ENCODE measurements at places on chromosomes 1 and 21.

DNA sequence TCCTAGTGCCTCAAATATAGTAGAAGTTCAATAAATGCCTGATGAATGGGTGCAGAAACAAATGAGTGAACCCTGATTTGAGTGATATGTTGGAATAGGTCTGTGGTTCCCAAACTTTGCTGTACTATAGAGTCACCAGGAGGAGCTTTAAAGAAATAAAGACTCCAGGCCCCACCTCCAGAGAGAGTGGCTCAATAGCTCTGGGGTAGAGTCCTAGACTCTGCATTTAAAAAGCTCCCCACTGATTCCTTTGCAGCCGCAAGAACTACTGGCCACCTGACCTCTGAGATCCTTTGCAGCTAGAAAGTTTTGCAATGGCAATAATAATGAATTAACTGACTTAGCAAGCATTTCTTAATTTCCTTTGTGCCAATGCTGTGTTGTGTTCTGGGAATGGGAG, 20.9 kb downstream of the TCHHL1 start:
- DNase-seq = no peak

GRCh38 chr1:222031318-222031717, 289.4 kb upstream of the DUSP10 start:
- DNase-seq = no peak

DNA sequence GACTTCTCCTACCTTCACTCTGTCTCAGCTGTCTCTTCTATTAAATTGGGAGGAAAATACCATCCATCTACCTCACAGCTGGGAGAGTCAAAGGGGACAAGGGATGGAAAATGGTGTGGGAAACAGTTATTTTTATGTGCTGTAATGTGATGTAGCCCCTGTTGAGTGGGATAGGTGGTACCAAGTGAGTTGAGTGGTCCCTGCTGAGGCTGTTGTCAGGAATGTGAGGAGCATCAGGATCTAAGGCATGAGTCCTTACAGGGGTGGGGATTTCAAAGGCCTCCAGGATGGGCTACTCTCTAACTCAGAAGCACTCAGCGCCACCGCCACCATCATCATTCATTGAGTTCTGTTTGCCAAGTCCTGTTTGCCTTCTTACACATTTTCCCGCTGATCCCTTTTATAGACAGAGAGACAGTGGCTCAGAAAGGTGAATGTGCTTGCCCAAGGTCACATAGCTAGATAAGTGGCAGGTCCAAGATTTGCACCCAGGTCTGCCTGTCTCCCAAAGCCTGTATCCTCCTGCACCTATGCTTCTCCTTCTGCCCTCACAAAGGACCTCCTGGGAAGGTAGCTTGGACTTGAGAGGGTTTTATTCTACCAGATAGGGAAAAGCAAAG, 4.6 kb upstream of the ID3 start:
- no peak for DNase-seq

- no peak for DNase-seq
These were observed 17.6 kb downstream of the OLFML2B start for GRCh38 chr1:162006081-162006480.

DNA sequence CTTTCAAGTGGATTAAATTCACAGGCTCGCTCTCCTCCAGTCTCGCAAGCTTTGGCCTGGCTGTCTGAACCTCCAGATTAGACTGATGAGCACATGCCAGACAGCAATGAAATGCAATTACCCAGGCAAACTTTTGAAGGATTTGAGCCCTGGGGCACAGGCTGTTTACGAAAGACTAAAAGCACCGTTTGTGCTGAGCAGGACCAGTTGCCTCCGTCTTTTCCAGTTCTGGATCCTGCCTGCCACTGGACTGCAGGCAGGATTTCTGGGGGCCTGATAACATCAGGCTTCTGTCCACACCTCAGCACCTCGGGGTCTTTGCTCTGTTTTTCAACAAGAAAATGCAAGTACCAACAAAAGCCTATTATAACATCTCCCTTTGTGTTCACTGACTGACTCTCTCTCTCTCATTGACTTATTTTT, 145.7 kb downstream of the CLIC6 start:
- no peak for DNase-seq

- DNase-seq = no peak
These were observed 37.6 kb downstream of the NDUFS5 start for GRCh38 chr1:39063775-39064174.

GRCh38 chr1:18915341-18915740, 13.0 kb upstream of the ALDH4A1 start:
- DNase-seq = no peak

GRCh38 chr21:27570306-27570868, 603.5 kb upstream of the ADAMTS5 start:
- DNase-seq = peak; percentile 79

- DNase-seq = peak; percentile 86
These were observed 16.0 kb downstream of the DHRS3 start for GRCh38 chr1:12601700-12602658.

DNA sequence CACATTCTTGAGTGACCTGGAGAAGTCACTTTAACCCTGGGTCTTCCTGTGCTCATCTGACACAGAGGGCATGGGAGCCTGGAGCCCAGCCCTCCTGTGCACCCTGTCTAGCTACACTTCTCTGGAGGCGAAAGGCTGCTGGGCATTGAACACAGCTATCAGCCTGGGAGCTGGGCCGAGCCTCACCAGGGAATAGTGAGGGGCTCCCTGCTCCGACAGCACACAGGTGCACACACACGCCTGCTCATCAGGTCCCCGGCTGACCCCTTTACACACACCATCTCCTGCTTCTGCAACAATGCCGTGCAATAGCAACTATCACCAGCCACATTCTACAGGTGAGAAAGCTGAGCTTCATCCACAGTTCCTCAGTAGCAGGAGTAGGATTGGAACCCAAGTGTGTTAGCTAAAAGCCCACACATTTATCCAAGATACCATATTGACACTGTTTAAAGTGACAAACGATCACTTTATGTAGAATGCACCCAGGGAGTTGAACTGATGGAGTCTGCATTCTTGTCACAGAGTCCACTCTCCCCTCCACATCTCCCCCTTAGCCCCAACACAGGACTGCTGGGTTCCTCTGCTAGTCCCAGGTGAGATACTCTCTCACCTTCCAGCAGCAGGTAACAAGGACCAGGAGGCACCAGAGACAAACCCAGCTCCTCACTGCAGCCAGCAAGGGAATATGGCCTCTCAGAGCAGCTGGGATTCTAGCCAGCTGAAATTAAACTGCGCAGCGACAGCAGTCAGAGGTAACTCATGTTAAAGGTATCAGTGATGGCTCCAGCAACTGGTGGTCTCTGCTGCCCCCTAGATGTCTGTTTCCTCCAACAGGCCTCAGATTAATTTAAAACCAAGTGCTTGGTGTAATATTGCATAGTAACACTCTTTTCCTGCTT, 18.3 kb upstream of the CAPN8 start:
- DNase-seq = no peak

DNA sequence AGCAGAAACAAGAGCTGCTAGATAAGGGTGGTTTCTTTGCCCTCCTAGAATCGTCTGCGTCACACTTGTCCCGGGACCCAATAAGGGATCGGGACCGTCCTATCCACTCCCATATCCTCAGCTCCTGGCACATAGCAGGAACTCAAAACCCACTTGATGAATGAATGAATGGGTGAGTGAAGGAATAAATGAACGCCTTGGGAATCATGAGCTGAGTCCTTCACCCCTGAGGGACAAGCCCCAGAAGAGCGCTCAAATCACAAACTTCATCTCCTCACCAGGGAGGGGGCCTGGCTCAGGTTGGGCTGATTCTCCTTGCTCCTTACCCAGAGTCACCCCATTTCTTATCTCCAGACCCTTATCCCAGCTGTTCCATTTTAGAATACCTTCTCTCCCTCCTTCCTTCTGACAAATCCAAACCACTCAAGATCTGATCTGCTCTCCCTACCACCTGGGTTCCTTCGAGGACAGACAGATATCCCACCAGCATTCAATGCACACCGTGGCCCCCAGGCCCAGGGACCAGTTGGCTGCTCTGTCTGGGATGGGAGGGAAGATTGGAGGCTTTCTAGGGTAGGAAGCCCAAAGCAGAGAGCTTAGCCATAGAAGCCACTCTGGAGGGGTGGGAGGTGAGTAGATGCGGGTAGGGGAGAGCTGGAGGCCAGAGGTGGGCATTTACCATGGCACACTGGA, 643 bp upstream of the MOB3C start:
- no peak for DNase-seq

GRCh38 chr21:15224346-15225086, 159.7 kb upstream of the NRIP1 start:
- no peak for DNase-seq

DNA sequence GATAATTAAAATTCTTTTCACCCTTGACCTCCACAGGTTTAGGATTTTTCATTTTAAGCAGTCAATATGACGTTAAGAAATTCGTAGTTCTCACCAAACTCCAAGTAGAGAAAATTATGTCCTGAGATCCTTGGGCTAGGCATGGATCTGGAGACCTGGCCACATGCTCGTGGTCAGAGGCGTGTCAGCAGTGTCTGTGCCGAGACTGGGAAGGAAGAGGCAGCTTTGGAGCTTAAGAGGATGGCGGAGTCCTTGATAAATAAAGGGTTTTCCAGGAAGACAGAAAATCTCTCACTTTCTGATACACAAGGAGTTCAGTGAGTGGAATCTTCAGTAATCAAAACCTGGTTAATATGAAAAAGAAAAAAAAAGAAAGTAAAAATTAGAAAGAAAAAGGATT, 17.0 kb downstream of the RHOU start:
- no peak for DNase-seq

- DNase-seq = no peak
These were observed 24.5 kb downstream of the EEIG2 start for GRCh38 chr1:108584428-108584856.

- DNase-seq = no peak
These were observed 48.4 kb downstream of the SLC37A1 start for GRCh38 chr21:42561762-42562650.

- DNase-seq = no peak
These were observed 14.6 kb downstream of the CHD5 start for GRCh38 chr1:6165441-6165985.

DNA sequence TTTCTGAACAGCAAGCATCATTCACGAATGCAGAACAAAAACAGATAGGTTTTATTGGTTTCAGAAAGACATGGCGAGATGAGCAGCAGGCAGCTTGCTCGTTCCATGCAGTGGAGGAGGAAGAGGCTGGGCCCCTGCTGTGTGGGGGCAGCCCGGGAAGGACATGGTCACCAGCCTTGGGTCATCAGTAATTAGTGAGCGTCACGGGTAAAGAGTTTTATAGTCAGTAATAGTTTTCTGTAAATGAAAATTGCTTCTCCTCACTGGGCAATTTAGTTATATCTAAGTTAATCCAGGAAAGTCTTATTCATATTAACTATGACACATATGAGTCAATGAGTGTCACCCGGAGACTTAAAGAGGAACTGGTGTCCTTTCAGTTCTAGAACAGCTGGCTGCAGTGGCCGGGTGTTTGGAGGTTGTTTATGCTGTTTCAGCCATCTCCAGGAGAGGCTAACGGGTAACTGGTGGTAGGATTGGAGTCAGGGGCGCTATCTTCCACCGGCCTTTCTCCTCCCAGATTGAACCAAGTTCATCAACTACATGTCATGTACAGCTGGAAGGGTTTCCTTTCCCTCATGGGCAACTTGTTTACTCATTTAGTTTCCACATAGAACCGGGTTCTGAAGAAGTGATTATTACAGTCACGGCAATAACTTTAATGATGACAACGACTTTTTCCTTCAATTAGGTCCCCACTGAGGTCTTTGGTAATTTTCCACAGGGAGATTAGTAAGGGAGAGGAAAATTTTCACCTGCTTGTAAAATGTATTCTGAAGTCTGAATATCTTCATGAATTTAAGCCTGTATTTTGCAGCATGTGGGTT, 34.6 kb upstream of the SLC45A1 start:
- DNase-seq = no peak

GRCh38 chr1:9404117-9404914, 111.6 kb downstream of the SPSB1 start:
- DNase-seq = no peak

- no peak for DNase-seq
These were observed 189.1 kb downstream of the MIS18A start for GRCh38 chr21:32089766-32090165.

DNA sequence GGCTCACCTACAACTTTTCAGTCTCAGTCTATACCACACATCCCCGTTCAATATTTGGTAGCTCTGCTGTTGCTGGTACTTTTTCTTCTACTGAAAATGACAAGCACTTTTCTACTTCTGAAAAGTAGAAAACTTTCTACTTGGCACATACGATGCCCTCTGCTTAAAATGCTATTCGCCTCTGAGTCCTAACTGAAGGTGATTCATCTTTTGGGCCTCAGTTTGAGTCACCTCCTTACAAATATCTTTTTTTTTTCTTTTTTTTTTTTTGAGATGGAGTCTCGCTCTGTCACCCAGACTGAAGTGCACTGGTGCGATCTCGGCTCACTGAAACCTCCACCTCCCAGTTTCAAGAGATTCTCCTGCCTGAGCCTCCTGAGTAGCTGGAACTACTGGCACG, 136.0 kb upstream of the CYYR1 start:
- DNase-seq = no peak

DNA sequence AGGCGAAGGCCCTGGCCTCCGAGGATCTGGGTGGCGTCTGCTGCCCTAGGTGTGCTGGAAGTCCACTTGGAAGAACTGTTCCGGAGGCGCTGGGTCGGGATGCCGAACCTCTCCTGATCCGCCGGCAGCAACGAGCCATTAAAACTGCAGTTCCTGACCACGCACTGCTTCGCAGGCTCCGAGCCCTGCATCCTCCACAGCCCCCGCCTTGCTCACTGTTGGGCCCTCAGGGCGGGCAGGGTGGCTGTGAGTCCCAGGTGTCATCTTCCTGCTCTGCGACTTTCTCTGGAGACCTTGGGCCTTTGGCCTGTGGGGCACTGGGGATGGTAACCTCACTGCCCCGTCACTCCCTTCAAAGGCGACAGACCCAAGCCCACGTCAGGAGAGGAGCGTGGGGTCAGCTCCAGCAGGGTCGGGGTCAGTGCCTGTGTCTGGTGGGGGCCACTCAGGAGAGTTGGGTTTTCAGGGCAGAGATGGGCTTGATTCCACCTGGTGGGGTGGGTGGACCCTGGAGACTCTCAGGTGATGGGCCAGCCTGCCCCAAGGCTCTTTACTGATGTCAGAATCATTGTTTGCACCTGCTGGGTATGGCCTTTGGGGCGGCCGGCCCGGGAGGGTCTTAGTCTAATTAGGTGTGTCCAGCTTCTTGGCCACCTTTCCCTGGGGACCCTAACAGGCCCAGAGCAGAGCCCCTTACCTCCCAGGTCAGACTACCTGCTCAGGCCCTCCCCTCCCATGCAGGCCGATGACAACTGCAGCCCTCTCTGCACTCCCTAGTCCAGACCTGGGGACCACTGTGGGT, 3.1 kb downstream of the PRXL2B start:
- DNase-seq = peak; percentile 43

DNA sequence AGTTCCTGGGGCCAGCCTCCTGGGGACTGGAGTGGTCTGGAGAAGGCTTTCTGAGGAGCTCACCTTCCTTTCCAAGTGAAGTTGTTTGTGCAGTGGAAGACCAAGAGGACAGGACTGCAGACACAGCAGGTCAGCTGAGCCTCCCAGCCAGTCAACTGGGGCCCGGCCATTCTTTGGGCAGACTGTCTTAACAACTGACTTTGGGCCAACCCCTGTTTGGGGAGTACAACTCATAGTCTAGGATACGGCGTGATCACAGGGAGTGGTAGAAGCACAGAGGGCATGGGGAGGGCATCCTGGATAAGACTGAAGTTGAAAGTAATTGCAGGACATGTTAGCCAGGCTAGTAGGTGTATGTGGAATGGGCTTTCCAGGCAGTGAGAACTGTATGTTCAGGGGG, 50.3 kb downstream of the PGM1 start:
- no peak for DNase-seq
